Lung microvascular endothelial cell (primary cell): ENCODE measurements at places on chromosomes 1 and 21.

DNA sequence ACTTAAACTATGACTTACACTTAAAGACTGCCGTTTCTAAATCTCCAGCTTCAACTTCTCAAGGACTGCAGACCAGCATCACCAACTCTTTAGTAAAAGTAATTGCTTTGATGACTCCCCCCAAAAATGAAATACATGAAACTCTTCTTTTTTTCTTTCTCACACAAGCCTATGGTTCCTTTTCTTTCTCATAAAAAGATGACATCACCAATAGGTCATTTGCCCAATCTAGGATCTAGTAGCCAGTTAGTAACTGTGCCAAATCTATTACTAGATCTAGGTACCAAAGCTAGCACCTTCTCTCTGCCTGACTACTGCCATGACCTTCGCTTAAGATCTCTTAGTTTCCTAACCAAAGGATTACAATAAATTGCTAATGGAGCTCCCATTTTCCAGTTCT lies 1266.0 kb upstream of the ADGRL4 start:
- DNase-seq: no peak

GRCh38 chr1:92411511-92411910 lies 75.2 kb downstream of the GFI1 start:
- no peak for DNase-seq

GRCh38 chr1:168291222-168291837 lies 10.7 kb downstream of the TBX19 start:
- DNase-seq: no peak

DNA sequence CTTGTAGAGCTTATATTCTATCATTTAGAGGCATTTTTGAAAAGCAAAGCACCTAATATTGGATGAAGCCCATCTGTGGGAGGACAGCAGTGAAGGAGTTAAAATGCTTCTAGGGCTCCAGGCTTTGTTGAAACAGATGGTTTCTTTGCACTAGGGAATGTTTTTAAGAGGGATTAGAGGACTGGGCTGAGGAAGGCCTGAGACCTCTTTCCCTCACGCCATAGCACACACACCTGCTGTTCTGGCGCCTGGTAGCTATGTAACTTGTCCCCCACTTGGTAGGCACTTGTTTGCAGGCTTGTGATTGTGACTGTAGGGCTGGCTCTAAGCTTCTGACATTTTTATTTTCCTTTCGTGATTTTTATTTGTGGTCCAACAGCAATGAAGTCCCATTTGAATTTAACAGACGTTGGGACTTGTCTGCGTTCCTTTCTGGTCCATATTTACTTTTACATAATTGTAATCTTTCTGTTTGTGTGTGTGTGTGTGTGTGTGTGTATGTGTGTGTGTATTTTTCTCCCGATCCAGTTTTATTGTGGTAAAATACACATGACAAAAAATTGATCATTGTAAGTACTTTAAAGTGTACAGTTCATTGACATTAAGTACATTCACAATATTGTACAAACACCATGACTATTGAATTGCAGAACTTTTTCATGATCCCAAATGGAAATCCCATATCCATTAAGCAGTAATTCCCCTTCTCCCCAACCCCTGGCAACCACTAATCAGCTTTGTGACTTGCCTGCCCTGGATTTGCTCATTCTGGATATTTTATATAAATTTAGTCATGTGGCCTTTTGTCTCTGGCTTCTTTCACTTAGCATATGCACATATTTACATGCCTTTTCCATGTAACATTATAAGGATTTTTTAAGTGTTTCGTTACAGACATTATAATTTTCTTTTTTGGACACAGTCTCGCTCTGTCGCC lies 33.5 kb upstream of the MACF1 start:
- DNase-seq: no peak

GRCh38 chr1:229035054-229035747 lies 235.7 kb upstream of the RAB4A start:
- no peak for DNase-seq

DNA sequence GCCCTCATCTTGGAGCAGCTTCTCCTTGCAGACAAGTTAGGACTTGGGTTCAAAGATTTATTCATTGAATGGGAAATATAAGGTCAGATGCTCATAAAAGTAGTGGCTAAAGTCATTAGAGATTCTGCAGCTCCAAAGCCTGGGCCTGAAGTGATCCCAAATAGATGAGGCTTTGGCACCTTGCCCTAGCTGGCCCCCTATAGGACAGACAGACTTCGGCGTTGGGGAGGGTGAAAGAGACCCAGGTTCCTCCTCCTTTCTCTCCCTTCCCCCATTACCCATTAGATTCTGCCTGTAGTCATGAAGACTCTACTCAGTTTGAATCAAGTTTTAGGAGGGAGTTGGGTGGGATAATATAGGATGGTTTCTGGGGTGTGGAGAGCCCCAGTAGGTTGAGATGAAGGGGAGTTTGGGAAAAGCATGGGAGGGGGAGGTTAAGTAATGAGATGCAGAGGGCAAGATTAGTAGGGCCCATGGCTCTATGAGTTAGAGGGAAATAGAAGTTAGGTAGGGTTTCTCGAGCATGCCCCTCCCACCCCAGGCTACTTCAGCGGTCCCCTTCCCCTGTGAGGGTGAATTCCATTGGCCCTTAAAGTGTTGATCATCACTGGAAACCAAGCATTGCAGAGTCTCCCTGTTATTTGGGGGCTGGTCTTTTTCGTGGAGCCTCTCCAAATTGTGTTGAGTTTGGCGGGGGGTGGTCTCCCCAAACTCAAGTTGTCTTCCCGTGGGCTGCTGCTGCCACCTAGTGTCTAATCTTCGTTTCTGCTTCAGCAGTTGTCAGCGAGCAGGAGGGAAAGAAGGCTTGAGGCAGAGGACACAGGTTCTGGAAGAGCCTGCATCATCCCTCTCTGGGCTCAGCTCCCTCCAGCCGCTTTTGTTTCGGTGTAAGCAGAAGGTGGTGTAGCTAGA lies 2.1 kb upstream of the AHDC1 start:
- DNase-seq: peak; percentile 71

GRCh38 chr1:101190441-101190840 lies 46.4 kb upstream of the S1PR1 start:
- DNase-seq: no peak

DNA sequence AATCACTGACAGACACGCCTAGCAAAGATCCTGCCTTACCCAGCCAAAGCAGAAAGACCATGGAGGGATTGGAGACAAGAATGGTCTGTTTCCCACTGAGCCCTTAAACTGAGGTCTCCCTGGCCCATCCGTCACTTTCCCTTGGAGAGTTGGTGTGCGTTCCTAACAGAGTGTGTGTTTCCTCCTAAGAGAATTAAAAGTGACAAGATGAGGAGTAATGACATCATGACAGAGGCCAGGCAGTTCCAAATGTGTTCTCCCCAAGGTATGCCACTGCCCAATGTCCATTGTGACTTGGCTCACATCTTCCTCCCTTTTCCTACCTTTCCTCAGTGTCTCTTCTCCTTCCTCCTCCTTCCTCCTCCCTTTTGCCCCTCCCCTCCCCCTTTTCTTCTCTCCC lies 295.7 kb downstream of the SIPA1L2 start:
- no peak for DNase-seq

- DNase-seq: no peak
Observed at GRCh38 chr1:55346586-55346985, 131.4 kb upstream of the USP24 start.

DNA sequence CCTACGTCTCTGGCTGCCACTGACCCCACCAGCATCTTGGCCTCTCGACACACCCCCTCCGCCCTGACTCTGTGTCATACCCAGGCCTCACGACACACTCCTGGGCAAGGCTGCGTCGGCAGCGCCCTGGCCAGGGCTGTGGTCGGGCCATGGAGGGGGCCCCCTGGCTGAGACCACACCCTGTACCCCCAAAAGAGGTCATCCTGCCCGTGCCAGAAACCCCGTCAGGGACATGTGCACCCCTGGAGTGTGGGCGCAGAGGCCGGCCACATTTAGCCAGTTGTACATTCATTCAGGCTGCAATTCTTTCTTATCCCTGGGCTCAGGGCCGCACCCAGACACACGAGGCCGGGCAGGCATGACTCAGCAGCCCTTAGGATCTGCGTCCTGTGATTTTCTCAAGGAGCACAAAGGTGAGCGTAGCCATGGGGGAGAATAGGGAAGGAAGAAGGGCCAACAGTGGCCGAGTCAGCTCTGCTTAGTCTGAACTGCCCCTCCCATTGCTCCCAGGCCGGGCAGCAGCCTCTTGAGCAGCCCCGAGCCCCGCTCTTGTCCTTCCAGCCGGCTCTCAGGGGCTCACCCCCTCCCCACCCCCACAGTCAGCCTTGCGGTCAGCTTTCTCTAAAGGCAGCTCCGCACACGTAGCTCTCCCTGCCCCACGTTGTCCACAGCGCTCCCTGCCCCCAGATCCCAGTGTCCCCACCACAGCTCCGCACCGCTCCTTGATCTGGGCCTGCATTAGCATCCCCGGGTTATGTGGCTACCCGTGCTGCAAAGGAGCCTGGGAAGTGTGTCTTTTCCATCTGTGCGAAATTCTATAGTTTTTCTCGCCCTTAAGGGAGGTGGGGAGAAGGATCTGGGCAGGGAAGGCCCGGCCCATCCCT lies 7.9 kb downstream of the CSTB start:
- DNase-seq: no peak

GRCh38 chr1:195569934-195570333 lies 1038.3 kb downstream of the KCNT2 start:
- DNase-seq: no peak

GRCh38 chr1:197224160-197224559 lies 43.9 kb upstream of the CRB1 start:
- DNase-seq: no peak

GRCh38 chr1:246771366-246771765 lies 47.2 kb downstream of the SCCPDH start:
- no peak for DNase-seq

DNA sequence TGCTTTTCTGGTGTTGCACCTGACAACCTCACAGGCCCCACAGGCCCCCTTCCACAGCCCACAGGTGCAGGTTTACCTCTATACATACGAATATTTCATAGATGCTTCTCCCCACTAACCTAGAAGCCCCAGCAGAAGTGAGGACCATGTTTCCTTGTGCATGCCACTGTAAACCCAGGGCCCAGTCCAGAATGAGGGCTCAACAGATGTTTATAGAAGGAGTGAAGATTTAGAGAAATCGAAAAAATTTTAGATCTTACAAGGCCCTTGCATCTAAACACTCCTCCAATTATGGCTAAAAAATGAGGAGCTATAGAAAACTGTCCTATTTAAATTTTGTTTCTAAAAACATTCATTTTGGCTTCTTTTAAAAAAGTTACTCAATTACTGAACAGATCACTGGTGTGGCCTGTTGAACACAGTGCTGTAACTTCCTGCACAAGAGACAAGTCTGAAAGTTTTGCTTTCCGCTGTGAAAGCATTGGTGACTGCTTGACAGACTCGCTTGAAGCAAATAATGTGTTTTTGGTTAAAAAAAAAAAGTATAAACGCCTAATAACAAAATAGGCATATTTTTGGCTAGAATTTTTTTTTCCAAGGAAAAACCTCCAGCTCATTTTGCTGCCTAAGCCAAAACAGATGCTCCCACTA lies 1.2 kb downstream of the ABCB10 start:
- DNase-seq: peak; percentile 52

DNA sequence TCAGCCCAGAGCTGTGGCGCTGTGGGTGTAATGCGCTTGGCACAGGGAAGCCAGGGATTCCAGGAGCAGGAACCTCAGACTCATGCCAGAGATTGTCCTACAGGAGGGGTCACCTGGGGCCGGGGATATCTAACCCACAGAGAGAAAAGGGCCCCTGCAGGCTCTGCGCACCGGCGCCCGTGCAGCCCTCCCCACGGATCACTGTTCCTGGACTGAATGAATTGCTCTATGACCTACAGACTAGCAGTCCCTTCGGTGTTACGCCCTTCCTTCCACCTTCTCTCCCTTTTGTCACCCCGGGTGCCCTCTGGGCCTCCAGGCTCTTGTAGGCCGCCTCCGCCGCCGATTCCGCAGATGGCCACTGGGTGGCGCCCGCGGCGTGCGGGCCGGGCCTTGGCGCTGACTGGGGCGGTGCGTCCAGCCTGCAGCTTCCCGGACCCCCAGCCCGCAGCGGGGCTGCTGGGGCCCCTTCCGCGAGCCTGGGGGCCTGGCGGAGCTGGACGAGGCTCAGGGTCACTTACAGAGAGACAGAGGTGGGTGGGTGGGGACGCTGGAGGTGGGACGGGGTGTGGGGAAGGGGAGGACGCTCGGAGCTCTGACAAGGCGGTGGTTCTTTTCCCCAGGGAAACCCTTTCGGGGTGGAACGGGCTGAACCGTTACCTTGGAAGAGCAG lies 101.3 kb downstream of the IER5 start:
- DNase-seq: peak; percentile 54

GRCh38 chr1:237884237-237884636 lies 6.5 kb downstream of the ZP4 start:
- no peak for DNase-seq

GRCh38 chr1:55524006-55524405 lies 308.8 kb upstream of the USP24 start:
- no peak for DNase-seq

DNA sequence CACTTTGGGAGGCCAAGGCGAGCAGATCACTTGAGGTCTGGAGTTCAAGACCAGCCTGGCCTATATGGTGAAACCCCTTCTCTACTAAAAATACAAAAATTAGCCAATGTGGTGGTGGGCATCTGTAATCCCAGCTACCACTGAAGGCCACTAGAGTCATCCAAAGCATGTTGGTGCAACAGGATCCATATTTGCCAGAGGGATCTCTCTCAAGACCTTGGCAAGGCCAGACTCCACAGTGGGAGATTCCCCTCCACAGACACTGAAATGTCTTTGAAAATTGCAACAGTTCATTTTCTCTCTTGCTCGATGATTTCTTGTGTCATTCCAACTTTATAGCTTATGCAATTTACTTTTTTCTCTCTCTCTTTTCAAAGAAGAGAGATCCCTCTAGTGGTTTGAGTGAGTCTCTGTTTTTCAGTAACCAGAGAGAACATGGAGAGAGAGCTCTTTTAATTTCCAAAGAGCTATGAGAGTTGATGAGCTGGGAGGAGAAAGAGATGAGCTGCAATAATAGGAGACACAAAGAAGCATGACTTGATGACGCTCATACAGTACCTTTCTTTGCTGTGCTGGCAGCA lies 176.8 kb upstream of the USP25 start:
- DNase-seq: no peak

DNA sequence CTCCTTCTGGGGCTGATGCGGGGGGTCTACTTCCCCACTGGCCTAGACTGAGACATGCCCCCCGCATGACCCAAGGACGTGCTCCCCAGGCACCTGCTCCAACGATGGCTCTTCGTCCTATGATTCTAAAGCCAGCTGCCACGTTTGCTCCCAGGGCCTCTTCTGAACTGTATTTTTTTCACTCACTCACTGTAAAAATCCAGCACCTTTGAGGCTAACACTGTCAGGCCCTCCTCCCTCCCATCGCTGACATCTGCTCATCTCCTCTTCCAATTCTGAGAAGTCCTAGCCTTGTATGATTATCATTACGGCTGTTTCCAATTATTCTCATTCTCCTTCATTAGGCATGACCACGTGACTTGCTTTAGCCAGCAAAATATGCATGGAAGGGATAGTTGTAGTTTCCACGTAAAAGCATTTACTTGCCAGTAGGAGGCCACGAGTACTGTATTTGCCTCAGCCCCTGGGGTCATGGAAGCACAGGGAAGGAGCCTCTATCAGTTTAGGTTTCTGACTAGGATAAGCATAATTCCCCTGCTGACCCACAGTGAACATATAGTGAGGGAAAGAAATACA lies 19.1 kb upstream of the EDN2 start:
- no peak for DNase-seq

GRCh38 chr1:2504225-2504948 lies 22.0 kb downstream of the PANK4 start:
- DNase-seq: no peak

GRCh38 chr1:65505547-65506300 lies 85.3 kb downstream of the LEPR start:
- no peak for DNase-seq

- DNase-seq: no peak
Observed at GRCh38 chr1:244346972-244347618, 104.6 kb downstream of the ADSS2 start.

- no peak for DNase-seq
Observed at GRCh38 chr1:55938376-55938850, 641.0 kb downstream of the PLPP3 start.
